Posterior cingulate gyrus (tissue), 11 donors: ENCODE measurements at places on chromosomes 11 and 22.

DNA sequence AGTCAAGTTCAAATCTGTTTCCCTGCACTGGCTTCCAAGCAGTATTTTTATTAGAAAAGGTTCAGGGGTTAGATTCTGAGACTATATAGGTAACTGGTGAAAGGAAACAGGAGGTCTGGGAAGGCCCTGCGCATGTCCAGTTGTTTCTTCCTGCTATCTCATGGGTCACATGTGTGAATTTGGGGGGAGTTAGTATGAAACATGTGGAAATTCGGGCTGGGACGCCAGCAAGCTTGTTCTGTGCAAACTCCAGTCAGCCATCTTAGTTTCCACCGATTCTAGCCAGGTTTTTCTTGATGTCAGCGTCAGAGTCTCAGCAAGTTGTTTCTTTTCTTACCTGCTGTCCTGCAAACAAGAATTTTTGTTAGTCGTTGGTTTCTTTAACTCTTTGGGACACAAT is 46.8 kb downstream of the NNMT start:
- DNase-seq = no peak

DNA sequence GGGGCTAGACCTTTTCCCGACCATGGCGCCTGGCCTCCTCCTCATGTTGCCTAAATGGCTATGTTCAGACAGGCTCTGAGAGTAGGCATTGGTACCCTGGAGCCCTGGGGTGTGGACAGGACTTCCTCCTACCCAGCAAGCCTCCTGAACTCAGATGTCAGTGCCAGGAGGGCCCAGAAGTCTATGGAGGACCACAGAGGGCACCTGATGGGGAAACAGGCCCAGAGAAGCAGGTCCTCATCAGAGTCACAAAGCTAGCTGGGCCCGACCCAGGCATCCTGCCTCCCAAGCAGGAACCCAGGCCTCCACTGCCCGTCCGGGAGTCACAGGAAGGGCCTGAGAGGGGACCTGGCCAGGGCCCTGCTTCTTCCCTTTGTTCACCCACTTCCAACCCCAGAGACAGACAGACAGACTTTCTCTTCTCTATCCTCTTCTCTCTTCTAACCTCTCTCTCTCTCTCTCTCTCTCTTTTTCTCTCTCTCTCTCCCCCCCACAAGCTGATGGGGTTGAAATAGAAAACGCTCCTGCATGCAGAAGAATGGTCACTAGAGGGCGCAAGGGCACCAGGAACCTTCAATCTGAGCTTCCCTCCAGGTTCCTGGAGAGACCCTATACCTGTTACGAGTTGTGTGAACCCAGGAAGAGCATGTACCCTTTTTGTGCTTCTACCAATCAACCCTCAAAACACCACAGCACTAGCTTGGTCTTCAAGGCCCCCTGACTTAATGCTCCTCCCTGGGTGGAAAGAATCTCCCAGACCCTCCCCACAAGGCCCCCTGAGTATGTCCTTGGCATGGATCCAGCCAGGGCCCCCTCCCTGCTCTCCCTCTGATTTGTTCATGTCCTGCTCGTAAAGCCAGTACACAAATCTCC is 27.1 kb downstream of the ARAP1 start:
- peak; percentile 96 for DNase-seq

GRCh38 chr11:57205041-57205641 is 23.4 kb downstream of the LRRC55 start:
- no peak for DNase-seq

DNA sequence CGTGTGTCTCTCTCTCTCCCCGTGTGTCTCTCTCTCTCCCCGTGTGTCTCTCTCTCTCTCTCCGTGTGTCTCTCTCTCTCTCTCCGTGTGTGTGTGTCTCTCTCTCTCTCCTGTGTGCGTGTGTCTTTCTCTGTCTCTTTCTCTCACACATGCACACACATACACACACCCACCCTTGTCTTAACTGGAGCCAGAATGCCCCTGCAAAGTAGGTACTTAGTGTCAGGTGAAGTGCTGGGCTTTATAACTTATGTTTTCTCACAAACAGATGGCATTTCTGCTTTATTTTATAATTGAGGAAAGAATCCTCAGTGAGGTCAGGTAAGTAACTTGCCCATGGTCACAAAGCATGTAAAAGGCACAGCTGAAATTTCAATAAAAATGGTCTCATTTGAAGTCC is 106.0 kb downstream of the CSNK2A3 start:
- no peak for DNase-seq

DNA sequence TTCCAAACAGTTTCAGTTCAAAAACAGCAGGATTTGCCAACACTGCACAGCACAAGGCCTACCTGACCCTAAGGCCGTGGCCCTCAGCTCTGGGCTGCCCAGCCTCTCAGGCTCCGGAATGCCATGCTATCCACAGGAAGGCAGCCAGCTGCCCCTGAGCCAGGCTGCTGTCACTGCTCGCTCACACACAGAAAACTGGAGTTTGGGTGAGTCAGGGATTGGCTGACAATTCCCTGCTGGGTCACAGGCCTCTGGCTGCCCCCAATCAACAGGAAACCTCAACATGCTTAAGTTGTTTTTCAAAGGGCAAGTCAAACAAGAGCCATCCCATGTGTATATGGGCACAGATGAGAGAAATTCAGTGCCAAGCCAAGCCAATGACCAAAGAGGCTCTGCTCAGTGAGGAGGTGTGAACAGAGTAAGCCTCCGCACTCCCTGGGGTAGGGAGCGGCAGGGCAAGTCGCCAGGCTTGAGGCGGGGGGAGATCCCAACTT is 50.2 kb downstream of the RPL27A start:
- DNase-seq = no peak

DNA sequence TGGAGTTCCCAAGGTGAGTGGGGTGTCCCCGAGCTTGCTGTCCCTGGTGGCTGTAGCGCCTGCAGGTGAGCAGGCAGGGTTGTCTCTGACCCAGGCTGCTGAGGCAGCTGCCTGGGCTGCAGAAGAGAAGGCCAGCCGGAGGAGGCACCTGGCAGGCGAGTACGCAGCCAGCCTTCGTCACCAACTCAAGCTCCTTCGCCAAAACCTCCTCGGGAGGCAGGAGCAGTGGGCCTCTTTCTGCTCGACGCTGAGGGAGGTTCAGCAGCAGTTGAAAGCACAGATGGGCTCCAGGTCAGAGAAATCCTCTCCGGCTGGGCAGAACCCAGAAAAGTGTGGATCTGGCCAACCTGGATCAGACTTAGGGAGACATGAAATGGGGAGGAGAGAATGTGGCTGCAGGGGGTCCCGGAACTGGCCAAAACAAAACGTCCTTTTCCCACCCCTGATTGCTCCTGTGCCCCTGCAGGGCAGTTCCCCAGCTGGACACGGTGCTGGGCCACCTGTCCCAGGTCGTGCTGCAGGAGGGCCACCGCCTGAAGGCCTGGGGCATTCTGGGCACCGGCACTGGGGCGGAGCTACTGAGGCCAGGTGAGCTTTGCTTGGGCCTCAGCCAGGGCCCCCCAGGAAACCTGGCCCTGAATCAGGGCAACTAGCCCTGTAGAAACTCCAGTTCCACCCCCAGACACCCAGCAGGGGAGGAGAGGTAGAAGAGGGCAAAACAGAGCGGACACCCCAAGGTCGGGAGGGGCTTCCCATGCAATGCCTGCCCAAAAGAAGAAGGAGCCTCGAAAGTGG is 56.7 kb downstream of the BTG4 start:
- DNase-seq = no peak

GRCh38 chr11:33534575-33534974 is 166.1 kb downstream of the C11orf91 start:
- no peak for DNase-seq

DNA sequence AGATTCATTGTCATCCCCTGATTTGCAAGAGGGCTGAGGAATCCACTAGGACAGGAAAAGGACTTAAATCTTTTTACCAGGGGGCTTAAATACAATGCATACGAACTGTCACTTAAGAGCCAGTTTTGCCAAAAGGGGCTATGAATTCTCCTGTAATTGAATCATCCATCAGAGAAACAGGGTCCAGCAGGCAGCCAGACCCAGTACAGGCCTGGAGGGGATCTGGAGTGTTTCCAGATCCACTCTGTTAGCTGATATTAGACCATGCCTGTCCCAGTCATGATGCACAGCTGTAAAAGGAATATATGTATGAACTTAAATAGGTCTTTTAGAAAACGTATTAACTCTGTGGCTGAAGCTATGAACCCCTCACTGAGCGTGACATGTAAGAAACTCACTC is 53.8 kb upstream of the PRSS23 start:
- DNase-seq = no peak

DNA sequence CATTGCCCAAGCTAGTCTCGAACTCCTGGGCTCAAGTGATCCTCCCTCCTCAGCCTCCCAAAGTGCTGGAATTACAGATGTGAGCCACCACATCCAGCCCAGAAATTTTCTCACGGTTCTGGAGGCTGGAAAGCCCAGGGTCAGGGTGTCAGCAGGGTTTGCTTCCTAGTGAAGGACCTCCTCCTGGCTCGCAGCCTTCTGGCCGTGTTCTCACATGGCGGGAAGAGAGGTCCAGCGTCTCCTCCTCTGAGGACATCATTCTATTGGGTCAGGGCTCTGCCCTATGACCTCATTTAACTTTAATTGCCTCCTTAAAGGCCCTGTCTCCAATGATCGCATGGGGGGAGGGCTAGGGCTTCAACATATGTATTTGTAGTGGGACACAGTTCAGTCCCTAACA is 38.1 kb downstream of the SDHAF2 start:
- DNase-seq = no peak

DNA sequence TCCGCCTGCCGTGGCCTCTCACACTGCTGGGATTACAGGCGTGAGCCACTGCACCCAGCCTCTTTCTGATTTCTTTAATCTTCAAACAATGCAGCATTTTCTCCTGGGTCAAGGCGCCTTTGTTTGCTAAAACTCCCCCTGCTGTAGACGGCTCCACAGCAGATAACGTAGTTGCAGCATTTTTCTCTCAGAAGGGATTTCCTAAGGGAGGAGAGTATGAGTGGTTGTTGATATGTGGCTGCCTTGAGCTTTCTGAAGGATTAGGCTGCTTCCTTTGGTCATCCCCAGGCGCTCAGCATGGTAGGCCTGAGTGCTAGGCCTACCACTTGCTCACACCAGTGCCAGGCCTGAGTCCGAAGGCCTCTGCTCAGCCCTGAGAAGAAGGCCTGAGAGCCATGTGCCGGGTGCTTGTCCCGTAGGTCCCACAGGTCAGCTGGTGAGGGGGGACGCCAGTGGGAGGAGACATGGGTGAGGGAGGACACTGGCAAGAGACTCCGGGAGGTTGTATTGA is 18.1 kb downstream of the SMARCB1 start:
- DNase-seq = peak; percentile 10

GRCh38 chr11:79413268-79413667 is 27.6 kb downstream of the TENM4 start:
- peak; percentile 28 for DNase-seq
